ENCODE measurements at places on chromosomes 4 and X. TPM values are rescaled to one million over a fixed set of nuclear protein-coding genes. Genes with fewer than 3 reads are reported as not detected.

CRLF2 gene
- total RNA-seq = 0.44 TPM

DNA sequence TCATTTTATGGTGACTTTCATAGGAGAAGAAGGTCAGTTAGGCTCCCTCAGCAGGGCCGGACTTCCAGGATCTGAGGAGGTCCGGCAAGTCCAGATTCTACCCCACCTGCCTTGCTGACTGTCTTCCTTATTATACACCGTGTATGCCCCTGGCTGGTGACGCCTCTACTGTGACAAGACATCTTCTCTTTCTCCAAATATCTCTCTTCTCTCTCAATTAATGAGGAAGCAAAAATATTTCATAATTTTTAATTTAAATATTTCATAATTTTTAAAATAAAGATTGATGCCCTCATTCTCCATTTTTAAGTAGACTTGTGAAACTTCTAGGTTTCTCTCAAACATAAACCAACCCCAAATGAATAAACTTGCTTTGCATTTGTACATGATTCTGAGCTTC lies 202.5 kb downstream of the NSUN7 start:
- H3K4me3 ChIP-seq = no peak overlapping the region
- no peak overlapping the region for H3K27ac ChIP-seq
- DNase-seq = no peak

- peaks cover 6% of the 10 kb centered on the region for H3K4me1 ChIP-seq
- H3K36me3 ChIP-seq = no peaks in the 10 kb centered on the region
- DNase-seq = no peak
- H3K27ac ChIP-seq = no peak overlapping the region
- H3K27me3 ChIP-seq = peaks cover 2% of the 10 kb centered on the region
Measured at GRCh38 chr4:48939785-48940184, 33.2 kb upstream of the OCIAD2 start.

DNA sequence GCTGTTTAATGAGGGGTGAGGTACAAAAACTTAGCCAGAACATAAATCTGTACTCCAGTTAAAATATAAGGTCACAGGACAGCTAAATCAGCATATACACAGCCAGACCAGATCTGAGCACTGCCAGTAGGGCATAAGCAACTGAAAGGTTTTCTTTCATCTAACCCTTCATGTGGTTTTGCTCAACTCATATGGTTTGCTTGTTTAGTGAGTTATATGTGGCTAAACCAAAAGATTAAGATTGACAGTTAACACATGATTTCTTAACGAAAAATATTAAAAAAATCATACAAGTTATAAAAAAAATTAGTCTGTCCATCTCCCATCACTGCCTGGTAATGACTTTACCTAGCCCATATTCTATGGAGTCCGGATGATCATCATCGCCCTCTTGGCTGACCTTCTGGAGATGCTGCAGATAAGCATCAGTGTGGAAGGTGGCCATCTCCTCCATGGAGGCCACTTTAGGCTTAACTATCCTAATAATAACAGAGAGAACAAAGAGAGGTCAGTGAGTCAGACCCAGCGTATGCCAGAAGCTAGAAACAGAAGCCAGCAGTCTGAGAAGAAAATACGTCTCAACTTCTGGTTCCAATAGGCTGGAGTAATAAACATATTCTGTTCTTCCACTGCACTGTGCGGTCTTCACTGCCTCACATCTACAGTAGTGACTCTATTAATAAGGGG lies 4.1 kb downstream of the HDAC8 start:
- no peak overlapping the region for H3K4me3 ChIP-seq
- H3K27me3 ChIP-seq = no peaks in the 10 kb centered on the region
- H3K27ac ChIP-seq = no peak overlapping the region
- DNase-seq = no peak

DNA sequence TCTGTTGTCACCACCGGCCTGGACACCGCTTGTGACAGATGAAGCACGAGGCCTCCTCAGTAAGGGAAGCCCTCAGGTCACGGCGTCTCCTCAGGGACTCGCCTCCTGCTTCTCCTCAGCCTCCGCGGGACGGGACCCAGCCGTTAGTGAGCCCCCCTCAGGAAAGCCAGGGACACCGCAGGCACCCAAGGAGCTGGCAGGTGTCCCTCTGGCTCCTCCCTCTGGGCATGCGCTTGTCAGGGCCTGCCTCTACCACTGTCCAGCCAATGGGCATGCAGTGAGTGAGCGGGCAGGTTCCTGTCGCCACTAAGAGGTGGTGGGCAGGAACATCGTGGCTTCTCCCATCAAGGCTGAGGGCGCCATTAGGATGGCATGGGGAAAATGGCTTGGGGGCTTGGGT lies 23.5 kb upstream of the CT55 start:
- no peaks in the 10 kb centered on the region for H3K27me3 ChIP-seq
- no peak for DNase-seq
- H3K36me3 ChIP-seq = no peaks in the 10 kb centered on the region

CPE gene
- not detected for total RNA-seq

DNA sequence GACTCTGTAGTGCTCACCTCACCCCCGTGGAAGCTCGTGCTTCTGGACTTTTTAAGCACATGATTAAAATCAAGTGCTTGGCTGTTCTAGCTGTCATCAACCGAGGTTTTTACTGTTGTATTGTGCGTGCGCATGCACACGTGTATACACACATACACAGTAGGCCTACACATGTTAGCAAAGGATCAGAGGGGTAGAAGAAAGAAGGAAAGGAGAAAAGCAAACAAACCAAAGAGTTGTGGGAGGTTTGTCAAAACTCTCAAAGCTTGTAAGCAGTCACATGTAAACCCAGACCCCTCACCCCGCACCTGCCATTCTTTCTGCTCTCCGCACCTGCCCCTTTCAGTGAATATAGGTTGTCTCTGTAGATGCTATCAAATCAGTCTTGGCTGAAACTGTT lies 311.8 kb downstream of the HS3ST1 start:
- H3K27me3 ChIP-seq = peaks cover 3% of the 10 kb centered on the region
- no peak overlapping the region for H3K27ac ChIP-seq
- DNase-seq = no peak
- no peak overlapping the region for H3K4me3 ChIP-seq
- H3K36me3 ChIP-seq = no peaks in the 10 kb centered on the region
- no peaks in the 10 kb centered on the region for H3K4me1 ChIP-seq

GABRE gene
- not detected for total RNA-seq

GRCh38 chrX:121256647-121257046 lies 209.2 kb downstream of the GLUD2 start:
- no peak overlapping the region for H3K27ac ChIP-seq
- H3K4me1 ChIP-seq = peaks cover 14% of the 10 kb centered on the region
- H3K4me3 ChIP-seq = no peak overlapping the region

DNA sequence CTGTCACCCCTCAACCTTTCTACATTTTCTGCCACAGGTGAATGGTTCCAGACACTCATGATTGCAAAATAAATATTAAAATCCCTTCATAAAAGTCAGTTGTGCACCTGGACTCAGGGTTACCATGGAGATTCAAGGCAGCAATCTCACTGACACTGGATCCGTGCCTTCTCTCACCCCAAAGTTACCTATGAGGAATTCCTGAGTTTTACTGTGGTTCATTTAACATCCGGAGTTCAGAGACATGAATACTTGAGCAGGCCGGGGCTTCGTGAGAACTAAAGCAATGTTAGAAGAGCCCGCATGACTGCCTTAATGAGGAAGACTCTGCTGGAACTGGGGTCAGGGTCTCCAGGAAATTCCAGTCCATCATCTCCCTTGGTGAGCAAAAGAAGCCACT lies 12.5 kb upstream of the CLNK start:
- no peaks in the 10 kb centered on the region for H3K36me3 ChIP-seq
- no peak for DNase-seq
- no peaks in the 10 kb centered on the region for H3K27me3 ChIP-seq
- H3K4me3 ChIP-seq = no peak overlapping the region
- no peak overlapping the region for H3K27ac ChIP-seq

DNA sequence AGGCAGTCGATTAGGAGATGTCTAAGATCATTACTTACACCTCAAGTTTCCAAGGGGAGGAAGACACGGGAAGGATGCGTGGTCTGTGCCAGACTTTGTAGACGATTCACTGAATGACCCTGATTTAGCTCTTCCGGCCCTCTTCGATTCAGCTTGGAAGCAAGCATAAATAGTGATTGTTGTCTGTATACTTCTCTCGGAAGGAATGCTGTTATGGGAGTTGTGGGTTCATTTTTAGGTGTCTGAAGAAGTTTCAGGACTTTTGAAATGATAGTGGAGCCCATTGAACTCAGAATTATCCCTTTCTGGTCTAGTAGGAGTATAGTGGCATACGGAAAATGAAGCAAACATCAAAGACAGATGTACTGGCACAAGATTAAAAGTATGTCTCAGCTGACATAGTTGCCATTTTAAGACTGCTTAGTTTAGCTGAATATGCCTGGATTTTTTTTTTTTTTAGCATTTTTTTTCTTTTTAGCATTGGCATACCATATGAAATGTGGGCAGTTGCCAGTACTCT lies 1.0 kb upstream of the ANKRD17 start:
- H3K4me3 ChIP-seq = peak overlapping the region; percentile 98
- H3K27ac ChIP-seq = peak overlapping the region; percentile 98
- peaks cover 17% of the 10 kb centered on the region for H3K36me3 ChIP-seq
- peaks cover 40% of the 10 kb centered on the region for H3K4me1 ChIP-seq
- H3K27me3 ChIP-seq = no peaks in the 10 kb centered on the region
- peak; percentile 45 for DNase-seq

DNA sequence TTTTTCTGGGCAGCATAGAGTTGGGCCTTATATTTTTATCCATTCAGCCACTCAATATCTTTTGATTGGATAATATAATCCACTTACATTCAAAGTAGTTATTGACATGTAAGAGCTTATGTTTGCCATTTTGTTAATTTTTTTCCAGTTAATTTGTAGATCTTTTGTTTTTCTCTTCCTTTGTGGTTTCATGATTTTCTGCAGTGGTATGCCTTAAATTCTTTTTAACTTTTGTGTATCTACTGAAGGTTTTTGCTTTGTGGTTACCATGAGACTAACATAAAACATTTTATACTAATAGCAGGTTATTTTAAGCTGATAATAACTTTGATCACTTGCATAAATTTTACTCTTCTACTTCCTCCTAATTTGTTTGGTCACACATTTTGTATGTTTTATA lies 140.8 kb upstream of the GATB start:
- no peak overlapping the region for H3K27ac ChIP-seq
- no peaks in the 10 kb centered on the region for H3K4me1 ChIP-seq
- no peak overlapping the region for H3K4me3 ChIP-seq
- no peak for DNase-seq
- peaks cover 8% of the 10 kb centered on the region for H3K36me3 ChIP-seq

FHDC1 gene
- 0.07 TPM for total RNA-seq

DNA sequence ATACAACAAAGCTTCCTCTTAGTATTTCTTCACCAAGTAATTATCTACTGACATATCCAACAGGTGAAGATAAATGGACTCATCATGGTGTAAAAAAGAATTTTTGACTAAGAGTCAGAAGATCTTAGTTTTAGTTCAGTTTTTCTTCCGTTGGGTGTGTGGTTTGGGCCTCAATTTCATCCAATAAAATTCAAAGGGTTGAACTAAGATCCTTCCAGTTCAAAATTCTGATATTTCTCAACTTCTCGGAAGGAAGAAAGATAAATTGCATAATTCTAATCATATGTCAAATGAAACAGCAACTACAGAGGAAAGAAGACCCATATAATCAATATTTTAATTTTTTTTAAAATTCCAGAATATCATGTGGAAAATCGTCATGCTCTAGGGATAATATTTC lies 192.7 kb downstream of the SPRY1 start:
- H3K4me3 ChIP-seq = no peak overlapping the region
- DNase-seq = no peak
- H3K4me1 ChIP-seq = no peaks in the 10 kb centered on the region
- no peak overlapping the region for H3K27ac ChIP-seq
- no peaks in the 10 kb centered on the region for H3K36me3 ChIP-seq

RAB40A gene
- 0.10 TPM for total RNA-seq
